Anterior cingulate cortex (tissue), 58 donors: ENCODE measurements at places on chromosomes 3 and 15.

- DNase-seq, result no peak
These were observed 96.4 kb downstream of the NAALADL2 start for GRCh38 chr3:174955513-174956016.

DNA sequence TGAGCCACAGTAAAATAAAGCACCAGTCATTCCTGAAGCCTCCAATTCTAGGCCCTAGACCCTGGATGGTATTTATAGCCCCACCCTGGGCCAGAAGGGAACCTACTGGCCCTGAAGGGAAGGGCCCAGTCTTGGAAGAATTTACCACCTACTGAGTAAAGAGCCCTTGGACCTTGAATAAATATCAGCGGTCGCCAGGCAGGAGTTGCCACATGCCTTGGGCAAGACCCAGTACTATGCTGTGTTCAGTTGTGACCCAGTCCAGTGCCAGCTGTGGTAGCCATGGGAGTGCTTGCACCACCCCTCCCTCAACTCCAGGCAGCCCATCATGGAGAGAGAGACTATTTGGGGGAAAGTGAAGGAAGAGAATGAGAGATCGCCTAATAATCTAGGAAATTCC lies 27.0 kb downstream of the NCBP2 start:
- no peak for DNase-seq

DNA sequence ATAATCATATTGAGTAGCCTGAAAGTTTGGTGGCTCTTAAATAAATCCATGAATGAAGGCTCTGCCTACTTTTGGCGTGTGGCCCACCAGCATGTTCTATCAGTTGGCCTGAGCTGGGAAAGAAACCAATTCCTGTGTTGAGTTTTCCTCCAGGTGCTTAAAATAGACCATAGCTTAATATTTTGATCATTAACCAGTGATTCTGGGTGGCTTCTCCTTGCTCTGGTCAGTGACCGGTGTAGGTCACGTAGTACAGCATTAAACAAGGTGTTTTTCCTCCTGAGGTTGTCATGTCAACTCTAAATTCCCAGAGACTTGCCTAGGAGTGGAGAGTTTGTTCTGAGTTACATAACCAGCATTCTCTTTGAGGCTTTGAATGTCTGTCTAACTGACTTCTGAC lies 1.3 kb downstream of the HHLA2 start:
- DNase-seq, result no peak

GRCh38 chr3:67028001-67028784 lies 30.1 kb downstream of the KBTBD8 start:
- no peak for DNase-seq

DNA sequence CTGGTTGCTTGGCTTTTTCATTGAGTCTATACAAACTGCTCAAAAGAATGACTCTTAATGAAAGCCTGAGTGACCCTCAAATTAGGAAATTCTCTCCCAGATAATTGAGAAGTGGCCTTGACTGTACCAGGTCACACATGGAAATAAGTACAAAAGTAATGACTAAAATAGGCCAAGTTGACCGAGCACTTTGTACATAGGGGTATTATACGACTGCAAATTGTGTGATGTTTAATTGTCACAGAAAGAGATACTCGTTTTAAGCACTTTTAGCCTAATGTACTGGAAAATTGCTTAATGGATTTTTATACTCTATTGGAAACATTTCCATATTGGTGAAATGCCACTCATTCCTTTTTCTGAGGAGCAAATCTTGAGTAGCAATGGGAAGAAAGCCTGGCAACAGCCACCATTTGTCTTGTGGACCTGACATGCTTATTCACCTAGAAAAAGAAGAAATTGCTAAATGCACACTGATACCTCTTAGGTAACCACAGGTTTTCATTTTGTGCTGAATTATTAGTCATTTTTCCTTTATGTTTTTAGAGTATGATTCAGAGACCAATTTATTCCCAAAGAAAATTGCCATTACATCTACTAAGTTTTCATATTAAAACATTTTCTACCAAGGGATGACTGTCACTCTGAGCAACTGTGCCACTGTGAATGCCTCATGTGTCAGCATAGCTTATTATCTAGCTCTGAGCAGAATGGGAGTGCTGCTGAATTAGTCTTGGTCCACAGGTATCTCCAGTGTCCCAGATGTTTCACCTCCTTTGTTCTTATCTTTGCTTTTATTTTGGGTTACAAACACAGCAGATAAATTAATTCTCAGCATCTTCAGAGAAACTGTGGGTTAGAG lies 8.9 kb upstream of the PXK start:
- no peak for DNase-seq

DNA sequence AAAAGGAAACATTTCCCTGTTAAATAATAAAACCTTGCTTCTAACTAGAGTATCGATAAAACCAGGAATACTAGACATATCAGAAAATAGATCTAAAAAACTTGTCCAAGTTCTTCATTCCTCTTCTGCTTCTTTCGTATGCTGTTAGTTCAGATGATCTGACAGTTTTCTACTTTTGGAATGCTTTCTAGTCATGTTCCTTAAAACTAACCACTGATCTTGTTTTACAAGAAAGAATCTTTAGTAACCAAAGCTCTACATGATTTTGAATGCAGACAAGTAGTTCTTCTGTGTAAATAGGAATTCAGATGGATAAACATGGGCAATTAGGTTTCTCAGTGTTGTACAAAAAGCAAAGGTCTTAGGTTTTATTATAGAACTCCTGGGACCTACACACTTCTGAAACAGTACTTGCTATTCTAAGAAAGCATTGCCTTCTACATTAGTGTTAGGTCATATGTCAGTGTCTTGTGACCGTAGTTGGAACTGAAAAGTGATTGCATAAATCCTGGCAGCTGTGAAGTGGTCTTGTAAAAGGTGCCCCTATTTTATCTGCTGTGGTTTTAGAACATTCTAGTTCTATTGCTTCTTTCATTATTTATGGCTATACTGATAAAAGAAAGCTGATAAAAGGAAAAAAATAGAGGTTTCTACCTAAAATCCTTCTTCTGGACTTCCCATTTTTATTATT lies 40.7 kb downstream of the SNRK start:
- DNase-seq, result no peak

GRCh38 chr3:38458796-38459498 lies 5.3 kb downstream of the ACVR2B start:
- DNase-seq, result peak; percentile 25

GRCh38 chr3:109853077-109853731 lies 515.9 kb upstream of the DPPA4 start:
- DNase-seq, result no peak

- DNase-seq, result no peak
These were observed 75.2 kb downstream of the LIPC start for GRCh38 chr15:58506783-58507668.

DNA sequence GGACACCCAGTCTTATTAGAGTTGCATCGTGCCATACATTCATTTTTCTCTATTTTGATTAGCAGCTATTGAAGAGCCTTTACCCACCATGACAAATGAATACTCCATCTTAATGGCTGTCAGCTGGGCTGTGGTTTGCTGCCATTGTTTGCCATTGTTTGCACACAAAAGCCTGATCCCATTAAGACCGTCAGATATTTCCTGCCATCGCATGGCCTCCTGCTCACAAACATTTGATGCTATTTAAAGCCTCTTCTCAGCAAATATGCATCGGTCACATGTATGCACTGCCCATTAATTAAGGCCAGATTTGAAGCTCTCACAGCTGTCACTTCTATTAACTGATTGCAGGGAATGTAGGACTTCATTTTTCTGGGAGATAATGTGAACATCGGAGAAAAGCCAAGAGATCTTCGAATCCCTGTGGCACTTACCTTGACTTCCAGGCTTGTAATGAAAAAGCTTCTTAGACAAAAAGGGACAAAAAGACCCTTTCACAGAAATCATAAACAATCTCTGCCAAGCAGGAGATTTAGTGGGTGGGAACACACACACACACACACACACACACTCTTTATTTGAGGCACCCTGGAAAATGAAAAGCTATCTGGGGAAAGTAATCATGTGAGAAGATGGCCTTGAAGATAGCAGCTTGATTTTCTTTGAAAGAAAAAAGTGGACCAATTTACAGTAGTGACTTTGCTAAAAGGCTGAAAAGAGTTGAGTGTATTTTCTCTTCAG lies 175.4 kb upstream of the NR2E3 start:
- DNase-seq, result no peak

DNA sequence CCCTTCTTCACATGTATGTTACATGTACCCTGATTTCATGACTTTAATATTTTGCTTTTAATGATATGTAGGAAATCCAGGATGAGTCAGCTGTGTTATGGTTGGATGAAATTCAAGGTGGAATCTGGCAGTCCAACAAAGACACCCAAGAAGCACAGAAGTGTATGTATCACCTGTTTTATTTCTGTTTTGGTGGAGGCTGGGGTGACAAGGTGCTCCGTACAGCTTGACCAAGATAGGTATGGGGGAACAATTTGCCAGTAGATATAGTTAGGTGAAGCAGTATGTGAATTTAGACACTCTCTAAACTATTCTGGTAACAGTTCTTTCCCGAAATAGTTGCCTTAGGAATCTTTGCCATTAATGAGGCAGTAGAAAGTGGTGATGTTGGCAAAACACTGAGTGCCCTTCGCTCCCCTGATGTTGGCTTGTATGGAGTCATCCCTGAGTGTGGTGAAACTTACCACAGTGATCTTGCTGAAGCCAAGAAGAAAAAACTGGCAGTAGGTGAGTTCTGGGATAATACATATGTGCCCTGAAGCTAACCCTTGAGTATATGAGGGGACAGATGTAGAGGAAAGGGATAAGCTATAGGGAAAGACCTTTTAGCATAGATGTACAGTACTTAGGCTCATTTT lies 63.7 kb upstream of the CRTC3 start:
- no peak for DNase-seq

DNA sequence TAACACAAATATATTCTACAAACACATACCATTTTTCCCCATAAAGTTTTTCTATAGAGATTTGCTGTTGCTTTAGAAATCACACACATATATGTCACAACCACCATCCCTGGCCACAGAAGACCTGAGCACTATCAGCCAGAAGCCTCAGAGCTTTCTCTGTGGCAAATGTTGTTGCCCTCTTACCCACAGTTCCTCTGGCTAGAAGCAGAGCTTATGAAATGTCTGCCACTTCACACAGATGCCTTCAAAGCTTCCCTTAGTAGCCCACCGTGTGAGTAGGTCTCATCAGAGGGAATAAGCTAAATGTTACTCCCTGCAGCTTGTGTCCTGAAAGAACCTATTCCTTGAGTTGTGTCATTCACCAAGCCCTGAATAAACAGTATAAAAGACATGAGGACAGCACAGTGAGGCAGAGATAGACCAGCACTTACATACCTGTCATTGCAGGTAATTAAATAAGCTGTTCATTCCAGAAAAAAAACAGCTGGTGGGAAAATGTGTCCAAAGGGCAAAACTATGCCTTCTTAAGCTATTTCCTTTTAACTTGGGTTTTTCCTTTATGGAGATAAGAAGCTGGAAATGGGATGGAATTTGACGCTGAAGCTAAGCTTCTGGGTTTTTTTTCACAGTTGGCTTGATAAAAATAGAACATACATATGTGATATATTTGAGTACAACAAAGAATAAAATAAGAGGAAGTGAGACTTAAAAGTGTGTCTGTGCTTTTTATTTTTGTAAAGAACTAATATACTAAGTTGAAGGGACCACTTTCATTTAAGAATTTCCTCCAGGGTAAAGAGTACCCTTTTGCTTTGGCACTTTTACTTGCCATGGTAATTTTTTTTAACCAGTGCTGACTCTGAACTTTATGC lies 391.4 kb downstream of the KCNH8 start:
- DNase-seq, result no peak

DNA sequence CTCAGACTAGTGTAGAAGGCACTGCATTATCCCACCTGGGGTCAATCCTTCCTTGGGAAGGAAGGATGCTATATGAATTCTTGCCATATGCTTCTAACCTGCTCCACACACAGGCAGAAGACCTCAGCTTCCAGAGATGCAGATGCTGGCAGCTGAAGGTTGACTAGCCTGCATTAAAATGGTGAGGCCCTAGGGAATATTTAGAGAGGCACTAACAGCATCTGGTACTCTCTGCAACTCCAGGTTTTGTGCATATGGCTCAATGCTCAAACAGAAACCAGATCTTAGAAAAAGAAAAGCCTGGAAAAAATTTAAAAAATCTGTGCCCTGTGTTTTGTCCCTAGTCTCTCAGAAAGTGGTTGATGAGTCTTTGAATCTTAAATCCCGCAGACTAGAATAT lies 56.0 kb upstream of the MYRIP start:
- DNase-seq, result no peak

GRCh38 chr15:69530991-69531664 lies 78.5 kb downstream of the RPLP1 start:
- peak; percentile 58 for DNase-seq

- DNase-seq, result no peak
These were observed 227.1 kb upstream of the CGNL1 start for GRCh38 chr15:57149196-57149595.

DNA sequence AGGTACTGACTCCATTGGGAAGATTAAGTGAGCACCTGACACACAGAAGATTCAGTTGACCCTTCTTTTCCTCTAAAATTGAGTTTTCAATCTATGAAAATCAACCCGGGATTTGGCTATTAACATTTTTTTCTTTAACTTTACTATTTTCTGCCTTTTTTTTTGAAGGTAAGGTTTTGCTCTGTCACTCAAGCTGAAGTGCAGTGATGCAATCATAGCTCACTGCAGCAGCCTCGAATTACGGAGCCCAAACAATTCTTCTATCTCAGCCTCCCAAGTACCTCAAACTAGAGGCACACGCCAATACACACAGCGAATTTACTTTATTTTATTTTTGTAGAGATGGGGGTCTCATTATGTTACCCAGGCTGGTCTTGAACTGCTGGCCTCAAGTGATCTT lies 1029.5 kb downstream of the MCTP2 start:
- DNase-seq, result no peak

GRCh38 chr3:158101335-158102241 lies 4.6 kb downstream of the SHOX2 start:
- DNase-seq, result no peak

DNA sequence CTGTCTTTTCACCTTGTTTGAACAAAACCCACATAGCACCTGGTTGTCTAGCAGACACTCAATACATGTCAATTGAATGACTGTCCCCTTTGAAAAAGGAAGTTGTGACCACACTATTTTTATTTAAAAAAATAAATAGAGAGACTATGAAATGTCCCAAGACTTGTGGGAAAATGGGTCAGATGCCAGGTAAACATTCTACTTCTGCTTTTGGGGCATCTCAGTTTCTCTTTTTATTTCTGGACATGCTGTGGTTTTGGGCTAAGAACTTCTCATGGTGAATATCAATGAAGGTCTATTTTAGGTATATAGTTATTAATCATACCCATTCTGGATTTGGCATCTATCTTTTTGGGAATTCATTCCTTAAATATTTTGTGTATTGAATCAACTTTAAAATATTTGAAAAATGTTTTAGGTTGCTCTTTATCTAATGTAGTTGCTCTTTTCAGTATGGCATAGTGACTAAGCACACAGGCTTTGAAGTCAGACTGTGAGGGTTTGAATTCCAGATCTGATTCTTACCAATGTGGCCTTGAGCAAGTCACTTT lies 4.4 kb downstream of the TMEM45A start:
- no peak for DNase-seq

GRCh38 chr3:171113716-171114115 lies 87.2 kb upstream of the SLC2A2 start:
- DNase-seq, result no peak

GRCh38 chr3:153350420-153350819 lies 188.4 kb downstream of the RAP2B start:
- no peak for DNase-seq
